ENCODE measurements at places on chromosomes 5 and 9.

DNA sequence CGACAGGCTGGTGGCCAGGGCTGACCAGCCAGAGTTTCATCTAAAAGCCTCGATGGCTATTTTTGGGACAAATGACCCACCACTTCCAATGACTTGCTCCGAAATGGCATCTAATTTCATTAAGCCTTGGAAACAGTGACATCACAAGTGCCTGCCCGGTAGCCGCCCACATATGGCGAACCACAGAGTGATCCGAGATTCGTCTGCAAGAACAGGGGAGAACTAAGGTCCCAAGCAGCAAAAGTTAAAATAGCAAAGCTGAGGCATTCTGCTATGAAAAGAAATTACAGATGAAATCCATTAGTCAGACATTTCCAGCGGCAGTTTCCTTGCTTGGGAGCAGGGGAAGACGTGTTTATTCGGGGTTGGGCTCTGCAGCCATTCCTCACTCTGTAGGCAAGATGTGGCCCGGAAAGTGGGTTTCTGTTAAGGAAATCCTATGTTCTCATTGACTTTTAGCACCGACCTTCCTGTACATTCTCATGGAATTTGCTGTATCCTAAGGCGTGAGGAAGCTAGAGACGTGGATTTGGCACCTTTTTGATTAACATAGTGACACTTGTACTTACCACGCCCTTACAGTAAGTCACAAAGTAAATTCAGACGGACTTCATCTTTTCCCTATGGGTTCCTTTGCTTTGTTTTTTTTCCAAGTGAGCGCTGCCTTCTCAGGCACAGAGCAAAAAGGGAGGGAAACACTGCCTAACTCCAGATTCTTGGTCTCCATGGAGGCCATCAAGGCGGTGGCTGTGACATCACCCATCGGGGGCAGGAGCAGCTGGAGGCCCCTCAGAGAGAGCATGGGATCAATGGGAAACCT lies 45.1 kb downstream of the ERGIC1 start:
- DNase-seq, result no peak

DNA sequence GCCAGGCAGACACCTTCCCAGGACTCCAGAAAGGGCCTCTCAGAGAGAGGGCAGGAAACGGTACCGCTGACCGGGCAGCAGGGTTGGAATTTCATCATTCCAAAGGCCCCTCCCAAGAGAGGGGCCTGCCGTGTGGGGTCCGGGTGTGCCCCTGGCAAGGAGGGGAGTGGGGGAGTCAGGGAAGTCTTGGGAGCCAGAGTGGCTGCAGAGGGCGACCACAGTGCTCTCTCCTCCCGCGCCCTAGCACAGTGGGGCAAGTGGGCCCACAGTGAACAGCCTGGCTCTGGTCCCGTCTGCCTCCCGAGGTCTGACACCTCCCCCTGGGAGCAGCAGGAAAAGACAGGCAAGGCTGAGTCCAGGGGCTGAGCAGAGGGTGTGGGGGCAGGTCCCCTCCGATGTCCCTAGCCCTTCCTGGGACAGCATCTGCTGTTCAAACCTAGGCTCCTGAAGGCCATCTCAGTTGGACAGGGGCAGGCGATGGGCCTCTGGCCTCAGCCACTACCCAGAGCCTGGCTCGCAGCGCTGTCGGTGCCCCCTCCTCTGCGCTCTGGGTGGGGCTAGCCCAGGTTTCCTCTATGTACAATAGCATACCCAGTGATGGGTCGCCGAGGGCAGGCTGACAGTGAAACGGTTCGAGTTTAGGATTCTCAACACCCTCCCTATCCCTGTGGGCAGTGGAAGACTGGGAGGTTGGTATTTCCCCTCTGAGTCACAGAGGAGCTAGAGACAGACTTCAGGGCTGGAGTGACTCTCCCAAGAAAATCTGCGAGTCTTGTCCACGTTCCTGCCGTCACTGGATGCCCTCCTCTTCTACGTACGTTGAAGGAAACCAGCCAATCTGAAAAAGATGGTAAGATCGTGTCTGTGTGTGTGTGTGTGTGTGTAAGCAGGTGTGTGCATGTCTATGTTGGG lies 25.4 kb upstream of the SARDH start:
- DNase-seq, result peak; percentile 22

DNA sequence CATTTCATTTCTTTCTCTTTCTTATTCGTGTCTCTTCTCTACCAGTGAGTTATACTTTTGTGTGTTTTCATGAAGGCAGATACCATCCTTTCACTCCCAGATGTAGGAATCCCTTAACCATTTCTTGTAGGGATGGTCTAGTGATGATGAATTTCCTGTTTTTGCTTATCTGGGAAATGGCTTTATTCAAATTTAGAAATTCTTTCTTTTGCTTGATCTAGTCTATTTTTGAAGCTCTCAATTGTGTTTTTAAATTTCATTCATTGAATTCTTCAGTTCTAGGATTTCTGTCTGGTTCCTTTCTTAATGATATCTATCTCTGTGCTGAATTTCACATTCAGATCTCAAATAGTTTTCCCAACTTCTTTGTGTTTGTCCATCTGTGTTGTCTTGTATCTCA lies 95.9 kb upstream of the TBC1D2 start:
- DNase-seq, result no peak

GRCh38 chr9:71479621-71480020 lies 288.7 kb downstream of the CEMIP2 start:
- DNase-seq, result no peak

- no peak for DNase-seq
Observed at GRCh38 chr5:142151436-142152383, 43.1 kb downstream of the NDFIP1 start.

DNA sequence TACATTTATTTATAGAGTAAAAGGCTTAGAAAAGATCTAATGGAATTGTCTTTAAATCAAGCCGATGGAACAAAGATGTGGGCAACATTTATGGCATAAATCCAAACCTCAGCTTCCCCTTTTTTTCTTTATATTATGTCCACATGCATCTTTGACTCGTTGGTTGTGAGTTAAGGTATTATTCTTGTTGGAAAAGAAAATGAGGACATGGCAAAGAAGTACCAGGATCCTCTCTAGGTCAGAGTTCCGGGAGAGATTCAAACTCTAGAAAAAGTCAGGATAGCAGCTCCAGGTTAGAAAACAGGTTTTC lies 508 bp upstream of the NME5 start:
- no peak for DNase-seq

DNA sequence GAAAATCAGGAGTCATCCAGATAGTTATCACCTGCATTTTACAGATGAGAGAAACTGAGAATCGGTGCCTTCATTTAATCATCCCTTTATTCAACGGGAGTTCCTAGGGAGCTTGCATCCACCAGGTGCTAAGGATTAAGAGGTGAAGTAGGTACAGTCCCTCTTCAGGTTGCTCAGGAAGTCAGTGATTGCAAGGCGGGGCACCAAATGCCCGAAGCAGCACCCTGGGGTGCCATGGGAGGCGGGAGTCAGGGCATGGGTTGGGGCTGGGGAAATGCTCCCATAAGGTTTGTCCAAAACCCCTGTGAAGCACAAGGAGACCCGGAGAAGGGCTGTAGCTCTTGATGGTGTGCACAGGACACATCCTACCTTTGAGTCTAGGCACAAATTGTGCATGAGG lies 98.8 kb upstream of the KLF4 start:
- DNase-seq, result no peak

GRCh38 chr5:97453263-97453662 lies 270.2 kb upstream of the RIOK2 start:
- no peak for DNase-seq

- DNase-seq, result no peak
Observed at GRCh38 chr5:53983568-53984460, 326.6 kb downstream of the ARL15 start.

DNA sequence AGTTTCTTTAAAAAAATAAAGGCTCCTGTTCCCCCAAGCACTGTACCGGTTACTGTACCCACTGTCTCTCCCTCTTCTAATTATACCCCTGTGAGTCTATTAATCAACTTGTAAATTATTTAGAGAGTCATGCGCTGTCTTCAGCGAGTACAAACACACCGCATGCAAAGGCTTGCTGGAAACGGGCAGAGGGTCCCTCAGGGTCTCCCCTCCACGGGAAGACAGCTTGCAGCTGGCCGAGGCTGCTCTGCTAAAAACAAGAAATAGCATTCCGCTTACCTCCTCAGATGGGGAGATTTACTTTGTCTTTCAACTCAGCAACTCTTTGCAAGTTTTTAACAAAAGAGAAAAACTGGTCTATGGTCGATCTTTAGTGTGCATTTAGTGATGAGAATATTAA lies 71.8 kb downstream of the AK8 start:
- no peak for DNase-seq

- no peak for DNase-seq
Observed at GRCh38 chr5:172140866-172141265, 47.2 kb downstream of the STK10 start.
